Cortex of kidney (tissue), 1 donor: ENCODE measurements at places on chromosomes 1 and 21.

- DNase-seq, result no peak
Measured at GRCh38 chr1:59494145-59494833, 197.4 kb downstream of the FGGY start.

- DNase-seq, result no peak
Measured at GRCh38 chr21:41932191-41932575, 21.6 kb downstream of the C2CD2 start.

DNA sequence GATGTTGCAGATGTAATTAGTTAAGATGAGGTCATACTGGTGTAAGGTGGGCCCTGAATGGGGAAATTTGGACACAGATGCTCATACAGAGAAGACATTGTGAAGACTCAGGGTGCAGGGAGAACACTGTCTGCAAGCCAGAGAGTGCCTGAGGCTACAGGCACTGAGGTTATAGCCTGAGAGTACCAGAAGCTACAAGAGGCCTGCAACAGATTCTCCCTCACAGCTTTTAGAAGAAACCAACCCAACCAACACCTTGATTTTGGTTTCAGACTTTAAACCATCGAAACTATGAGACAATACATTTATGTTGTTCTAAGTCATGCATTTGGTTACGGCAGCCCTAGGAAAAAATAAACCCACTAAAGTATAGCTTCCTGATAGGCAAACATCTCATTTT lies 321.7 kb upstream of the USP25 start:
- DNase-seq, result no peak

DNA sequence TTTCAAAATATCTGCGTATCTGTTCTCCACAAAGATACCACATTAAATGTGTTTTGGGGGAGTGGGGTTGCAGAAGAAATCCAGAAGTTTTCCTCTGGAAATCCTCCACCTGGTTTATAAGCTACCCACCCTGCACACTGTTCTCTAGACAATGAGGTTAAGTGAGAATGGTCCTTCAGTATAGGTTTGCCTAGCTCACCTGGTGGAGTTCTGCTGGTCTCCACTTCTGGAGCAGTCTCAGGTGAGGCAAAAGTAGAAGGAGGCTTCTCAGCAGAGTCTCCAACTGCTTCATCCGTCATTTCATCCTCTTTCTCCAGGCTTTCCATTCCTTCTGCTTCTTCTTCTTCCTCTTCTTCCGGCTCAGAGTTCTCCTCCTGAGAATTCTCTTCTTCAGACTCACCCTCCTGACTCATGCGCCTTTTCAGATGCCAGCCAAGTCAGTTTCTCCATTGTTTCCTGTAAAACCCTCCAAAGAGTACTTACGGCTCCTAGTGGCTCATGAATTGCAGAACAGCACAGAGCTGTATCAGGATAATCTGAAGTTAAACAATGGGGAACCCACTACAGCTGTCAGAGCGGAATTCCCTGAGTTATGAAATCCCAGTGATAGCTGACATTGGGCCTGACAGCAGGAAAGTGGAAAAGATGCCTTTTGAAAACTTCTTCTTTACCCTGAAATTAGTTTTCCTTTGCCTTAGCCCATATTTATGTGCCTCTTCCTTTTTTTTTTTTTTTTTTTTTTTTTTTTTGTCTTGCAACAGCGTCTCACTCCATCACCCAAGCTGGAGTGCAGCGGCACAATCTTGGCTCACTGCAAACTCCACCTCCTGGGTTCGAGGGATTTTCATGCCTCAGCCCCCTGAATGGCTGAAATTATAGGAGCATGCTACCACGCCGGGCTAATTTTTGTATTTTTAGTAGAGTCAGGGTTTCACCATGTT lies 38.5 kb downstream of the MSTO1 start:
- DNase-seq, result no peak

- DNase-seq, result no peak
Measured at GRCh38 chr1:203077367-203077766, 8.4 kb downstream of the MYOG start.

GRCh38 chr1:117699953-117700352 lies 94.1 kb downstream of the TENT5C start:
- no peak for DNase-seq

GRCh38 chr1:9243066-9243739 lies 8.6 kb downstream of the H6PD start:
- no peak for DNase-seq

- no peak for DNase-seq
Measured at GRCh38 chr1:202275061-202275770, 66.5 kb downstream of the UBE2T start.

DNA sequence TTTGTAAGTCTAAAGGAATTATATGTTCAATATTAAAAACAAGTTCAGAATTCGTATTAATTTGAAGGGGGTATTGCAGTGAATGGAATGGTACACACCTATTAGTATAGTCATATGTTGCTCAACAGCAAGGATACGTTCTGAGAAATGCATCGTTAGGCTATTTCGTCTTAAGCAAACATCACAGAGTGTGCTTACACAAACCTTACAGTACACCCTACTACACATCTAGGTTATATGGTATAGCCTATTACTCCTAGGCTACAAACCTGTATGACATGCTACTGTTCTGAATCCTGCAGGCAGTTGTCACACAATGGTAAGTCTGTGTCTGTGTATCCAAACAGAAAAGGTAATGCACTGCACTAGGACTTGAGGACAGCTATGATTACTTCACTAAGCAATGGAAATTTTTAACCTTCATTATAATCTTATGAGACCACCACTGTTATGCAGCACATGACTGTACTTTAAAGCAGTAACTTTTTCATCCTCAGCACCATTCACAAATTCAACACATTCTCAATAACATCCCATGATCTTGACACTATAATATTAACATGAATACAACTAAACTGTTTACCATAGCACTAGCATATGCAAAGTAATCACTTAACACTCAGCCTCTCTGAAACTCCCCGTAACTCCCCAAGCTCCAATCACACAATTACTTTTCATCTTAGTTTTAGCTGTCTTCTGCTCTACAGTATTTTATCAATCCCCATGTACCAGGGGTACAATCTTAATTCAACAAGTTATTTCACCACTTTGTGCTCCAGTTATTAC lies 14.4 kb upstream of the PSMG1 start:
- no peak for DNase-seq

DNA sequence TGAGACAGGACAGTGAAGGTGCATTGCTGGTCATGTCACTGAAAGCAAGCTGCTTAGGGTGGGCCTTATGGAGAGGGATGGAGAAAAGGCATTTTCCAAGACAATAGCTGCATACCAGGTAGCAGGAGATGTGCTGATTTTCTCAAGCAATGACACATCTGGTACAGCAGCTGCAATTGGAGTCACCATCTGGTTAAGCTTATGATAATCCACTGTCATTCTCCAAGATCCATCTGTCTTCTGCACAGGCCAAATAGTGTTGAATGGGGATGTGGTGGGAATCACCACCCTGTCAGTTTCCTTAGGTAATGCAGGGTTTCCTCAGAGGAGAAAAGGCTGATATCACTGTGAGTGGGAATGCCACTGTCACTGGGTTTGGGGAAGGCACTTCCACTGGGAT lies 54.6 kb downstream of the ADSS2 start:
- DNase-seq, result no peak

DNA sequence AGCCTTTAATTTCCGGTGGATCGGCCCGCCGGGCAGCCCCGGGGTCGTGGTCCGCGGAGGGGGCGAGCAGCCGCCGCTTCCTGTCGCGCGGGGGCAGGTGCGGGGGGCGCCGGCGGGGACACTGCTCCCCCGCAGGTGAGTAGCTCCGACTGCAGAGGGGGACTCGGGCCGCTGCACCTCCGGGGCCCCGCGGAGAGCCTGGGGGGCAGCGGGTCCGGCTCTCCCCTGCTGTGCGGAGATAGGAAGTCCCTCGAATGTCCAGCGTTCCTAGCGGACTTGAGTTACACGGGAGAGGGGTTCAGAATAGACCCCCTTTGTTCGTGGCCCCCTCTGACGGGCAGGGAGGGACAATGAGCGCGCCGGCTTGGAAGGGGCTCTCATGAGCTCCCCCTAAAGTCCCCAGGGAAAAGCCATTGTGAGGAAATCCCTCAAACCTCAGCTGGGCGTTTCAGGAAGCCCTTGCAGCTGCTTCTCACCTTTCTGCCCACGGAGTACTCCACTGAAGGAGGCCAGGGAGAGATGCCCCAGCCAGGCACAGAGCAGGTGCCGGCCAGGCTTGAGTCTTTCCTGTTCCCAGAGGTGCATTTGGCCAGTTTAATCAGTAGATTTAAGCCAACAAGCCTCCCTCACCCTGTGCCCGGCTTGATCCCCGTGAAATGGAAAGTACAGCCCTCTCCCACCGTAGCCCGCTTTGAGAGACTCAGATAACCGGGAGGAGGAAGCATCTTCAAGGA lies 925 bp downstream of the PDE9A start:
- DNase-seq, result no peak

DNA sequence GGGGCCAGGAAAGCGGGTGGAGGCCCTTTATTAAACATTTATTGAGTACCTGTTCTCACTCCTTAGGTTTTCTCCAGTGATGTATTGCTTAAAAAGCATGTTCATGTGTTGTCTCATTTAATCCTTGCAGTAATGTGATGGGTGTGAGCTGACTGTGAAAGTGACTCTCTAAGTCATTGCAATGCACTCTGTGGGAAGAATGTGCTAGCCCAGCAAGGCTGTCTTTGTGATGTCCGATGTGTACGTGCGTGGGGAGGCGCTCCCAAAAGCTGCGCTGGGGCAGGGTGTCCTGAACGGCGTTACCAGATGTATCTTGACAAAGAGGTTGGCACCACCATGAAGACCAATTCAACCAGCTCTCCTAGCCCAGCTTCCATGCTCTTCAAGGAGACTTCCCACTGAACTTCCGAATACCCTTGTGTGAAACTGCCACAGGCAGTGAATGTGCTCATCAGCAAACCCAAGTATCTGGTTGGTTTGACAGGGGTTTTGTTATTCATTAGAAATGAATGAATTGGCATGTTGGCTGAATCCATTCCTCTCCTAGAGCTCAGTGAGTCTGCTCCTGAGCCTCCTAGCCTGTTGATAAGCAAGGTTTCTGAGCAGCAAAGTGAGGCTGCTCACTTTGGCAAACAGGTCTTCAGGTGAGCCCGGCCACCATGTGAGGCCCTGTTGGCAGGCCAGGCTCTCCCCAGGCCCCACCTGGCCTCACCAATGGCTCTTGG lies 28.0 kb downstream of the NUAK2 start:
- no peak for DNase-seq

- no peak for DNase-seq
Measured at GRCh38 chr1:201137024-201137392, 10.0 kb upstream of the ASCL5 start.

GRCh38 chr1:241985787-241986186 lies 13.1 kb downstream of the MAP1LC3C start:
- no peak for DNase-seq

GRCh38 chr1:8373581-8374241 lies 55.8 kb downstream of the SLC45A1 start:
- DNase-seq, result no peak

DNA sequence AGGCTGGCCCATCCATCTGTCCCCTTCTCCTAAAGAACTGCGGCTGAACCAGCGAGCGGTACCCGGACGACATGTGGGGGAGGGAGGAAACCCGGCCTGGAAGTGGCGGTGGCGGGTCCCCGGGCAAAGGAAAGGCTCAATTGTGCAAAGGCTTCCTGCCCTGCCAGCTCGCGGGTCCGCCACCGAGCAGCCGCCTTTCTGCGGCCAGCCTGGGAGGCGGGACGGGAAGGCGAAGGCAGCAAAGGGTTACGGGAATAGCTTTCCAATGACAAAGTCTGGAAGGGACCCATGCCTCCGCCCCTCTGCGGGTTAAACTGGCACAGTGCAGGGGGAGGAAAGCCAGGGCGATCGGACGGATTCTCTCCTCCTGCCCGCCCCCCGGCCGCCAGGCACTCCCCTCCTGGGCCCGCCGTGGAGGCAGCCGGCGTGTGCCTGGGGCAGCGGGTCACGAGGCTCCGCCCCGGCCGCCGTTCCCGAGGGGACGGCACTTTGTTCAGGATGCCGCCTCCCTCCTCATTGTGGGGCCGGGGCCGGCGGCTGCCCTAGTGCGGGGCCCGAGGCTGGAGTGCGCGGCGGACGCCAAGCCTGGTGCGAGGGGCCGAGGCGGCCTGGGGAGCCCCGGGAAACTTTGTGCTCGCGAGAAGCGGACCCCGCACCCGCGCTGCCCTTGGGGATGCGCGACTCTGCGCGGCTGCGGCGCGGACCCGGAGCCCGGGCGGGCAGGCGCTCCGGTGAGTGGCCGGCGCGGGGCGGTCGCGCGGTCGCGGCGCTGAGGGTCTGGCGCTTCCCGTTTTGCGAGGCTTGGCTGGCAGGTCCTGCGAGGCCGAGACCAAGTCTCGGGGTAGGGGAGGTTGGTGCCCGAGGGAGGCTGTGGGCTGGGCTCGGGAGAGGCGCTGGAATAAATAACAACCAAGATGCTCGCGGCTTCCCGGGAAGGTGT lies at the start of gene NAV1:
NAV1 (plus strand) TSS at position 516 of the 940 bp plus-strand sequence. CDS start 83,758 bp downstream, outside the sequence.
- no peak for DNase-seq

- no peak for DNase-seq
Measured at GRCh38 chr21:34129901-34130715, 56.7 kb downstream of the MRPS6 start.

DNA sequence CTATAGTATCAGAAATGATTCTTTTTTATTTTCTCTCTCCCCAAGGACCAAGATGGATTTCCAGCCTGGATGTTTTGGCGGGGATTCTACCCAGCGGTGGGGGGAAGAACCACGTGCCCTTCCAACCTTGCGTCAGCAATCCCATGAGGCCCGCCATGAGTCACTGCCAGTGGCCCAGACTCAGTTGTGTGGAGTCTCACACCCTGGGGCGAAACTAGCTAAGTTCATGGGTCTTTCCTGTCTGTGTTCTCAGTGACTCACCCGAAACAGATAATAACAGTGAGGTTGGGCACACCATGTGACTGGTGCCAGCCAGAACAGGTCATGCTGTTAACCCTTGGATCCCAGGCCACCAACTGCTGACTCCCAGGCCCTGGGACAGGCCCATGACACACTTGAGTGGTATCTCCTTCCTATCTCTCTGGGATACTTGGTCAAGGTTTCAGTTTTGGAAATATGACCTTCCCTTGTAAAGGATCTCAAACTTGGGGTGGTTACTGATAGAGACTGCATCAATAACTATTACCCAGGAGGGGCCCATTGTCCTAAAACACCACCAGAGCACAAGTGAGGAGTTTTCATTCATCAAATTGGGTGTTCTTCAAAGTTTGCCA lies 98.0 kb upstream of the DUSP10 start:
- DNase-seq, result no peak

GRCh38 chr1:230226007-230226800 lies 159.2 kb downstream of the GALNT2 start:
- no peak for DNase-seq
